A549 treated with Hydrocortisone at 1 μM for 4 hours (cell line): ENCODE measurements at places on chromosomes 12 and 14. TPM values are rescaled to one million over a fixed set of nuclear protein-coding genes. Genes with fewer than 3 reads are reported as not detected.

The ITGA7 gene
- total RNA-seq: 1.3 to 2.2 TPM (median 1.7 TPM) in 5 replicates

The RNU6-7 gene
- total RNA-seq: not detected in 5 replicates

The GYS2 gene
- 0.06 TPM in 1 of 5 replicates, not detected in the others for total RNA-seq

The LRFN5 gene
- total RNA-seq: not detected in 5 replicates

The KLHDC2 gene
- total RNA-seq: 27.9 to 35.6 TPM (median 34.4 TPM) in 5 replicates
